ENCODE measurements at places on chromosomes 2 and 18.
A peak's percentile ranks its signal among the peaks of the same experiment; 100 is the strongest.

DNA sequence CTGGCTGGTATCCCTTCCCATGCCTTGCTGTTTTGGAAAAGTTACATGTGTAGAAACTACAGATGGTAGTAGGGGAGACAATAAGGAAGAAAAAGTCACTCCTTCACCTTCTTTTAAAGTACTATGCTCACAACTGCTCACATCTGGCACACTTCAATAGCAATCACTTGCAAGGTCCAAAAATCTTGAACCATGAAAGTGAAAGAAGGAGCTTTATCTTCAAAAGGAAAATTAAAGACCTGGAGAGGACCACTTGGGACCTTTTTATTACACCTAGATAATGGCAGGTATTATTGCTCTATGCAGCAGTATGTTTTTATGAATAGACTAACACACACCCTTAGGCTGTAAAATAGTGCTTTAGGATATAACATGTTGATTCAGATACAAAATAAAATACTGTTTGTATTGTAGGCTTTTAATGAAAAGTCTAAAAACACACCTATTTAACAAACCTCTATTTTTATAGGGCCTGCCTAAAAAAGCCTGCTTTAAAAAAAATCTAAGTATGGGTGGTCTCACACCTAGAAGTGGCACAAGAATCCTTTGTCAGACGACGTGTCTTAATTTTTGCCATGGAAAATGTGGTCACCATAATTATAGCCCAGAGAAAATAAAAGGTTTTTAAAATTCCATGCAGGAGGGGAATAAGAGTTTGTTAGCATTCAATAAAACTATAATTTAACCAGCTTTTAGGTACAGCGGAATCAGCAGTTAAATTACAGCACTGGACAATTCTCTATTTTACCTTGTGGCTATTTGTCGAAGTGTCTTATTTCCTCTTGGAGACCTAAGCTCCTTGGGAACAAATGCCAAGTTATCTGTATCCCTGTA is 124.0 kb downstream of the BCL2 start:
- no peak for DNase-seq

DNA sequence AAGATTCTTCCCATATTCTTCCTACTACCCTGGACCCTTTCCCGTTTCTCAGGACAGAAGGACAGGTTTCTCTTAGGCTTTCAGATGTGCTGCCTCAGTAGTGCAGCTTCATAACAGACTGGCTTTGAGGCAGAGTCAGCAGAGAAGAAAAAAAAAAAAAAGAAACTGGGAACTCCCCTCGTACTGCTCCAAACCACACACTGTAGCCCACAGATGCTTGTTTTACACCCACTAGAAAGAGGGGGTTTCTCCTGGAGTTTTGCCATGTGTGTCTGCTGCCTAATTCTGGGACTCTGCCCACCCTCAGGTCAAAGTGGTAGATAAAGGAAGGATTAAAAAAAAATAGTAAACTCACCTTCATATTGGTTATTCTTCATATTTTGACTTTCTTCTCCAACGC is 95.9 kb downstream of the NCOA1 start:
- no peak for DNase-seq

DNA sequence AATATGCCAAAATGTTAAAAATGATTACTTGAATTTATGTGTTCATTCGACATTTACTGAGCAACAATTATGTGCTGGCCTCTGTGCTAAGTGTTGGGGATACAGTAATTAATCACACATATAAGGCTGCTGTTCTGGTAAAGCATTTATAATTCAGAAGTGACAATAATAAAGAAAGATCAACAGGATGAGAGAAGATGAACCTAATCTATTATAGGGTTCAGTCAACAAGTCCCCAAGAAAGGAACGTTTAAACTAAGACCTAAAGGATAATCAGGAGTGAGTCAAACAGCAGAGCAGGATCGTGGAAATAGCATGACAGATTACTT is 60.1 kb upstream of the COX7A2L start:
- DNase-seq: no peak

- no peak for DNase-seq
These were observed 337.3 kb downstream of the PLCL1 start for GRCh38 chr2:198141726-198142125.

GRCh38 chr18:60984510-60984909 is 348.7 kb upstream of the CDH20 start:
- DNase-seq: no peak

DNA sequence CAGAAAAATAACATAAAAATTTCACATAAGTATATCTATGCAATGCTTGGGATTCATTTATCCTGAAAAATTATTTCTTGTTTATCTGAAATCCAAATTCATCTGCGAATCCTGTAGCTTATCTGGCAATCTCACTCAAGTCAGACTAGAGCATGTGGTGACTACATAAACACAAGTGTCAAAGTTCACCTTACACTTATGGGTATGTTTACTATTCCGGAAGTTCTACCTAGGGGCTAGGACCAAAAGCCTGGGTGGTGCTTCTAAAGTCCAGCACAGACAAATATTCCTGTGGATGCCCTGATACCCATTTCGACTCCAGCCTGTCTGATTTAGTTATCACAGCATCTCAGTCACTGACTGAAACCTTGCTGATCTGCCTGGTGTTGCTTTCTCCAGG is 364.0 kb downstream of the METTL4 start:
- no peak for DNase-seq

DNA sequence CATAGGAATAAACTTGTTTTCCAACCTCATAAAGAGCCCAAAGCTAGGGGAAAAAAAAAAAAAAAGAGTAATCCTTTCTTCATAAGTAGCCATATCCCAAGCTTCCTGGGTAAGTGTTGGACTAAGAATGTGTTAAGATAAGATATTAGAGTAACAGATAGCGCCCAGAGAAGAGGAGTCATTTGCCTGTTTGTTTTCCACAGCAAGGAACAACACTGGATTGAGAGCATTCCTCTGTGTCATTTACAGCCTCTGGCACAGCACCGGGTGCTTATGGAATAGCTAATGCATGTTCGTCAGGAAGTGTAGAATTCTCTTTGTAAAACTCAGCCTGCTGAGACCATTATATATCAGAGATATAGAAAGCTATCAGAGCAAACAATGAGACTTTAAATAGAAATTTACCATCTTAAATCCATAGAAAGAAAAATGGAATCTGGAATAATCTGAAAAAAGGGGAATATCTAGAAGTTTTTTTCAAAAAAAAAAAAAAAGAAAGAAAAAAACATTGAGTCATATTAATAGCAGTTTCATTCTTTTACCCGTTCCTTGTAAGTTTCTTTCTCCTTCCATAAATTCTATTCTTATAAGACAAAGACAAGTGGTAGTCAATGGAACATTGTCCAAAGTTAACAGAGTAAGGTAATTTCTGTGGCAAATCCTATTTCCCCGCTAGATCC is 37.6 kb downstream of the LRP2 start:
- no peak for DNase-seq

DNA sequence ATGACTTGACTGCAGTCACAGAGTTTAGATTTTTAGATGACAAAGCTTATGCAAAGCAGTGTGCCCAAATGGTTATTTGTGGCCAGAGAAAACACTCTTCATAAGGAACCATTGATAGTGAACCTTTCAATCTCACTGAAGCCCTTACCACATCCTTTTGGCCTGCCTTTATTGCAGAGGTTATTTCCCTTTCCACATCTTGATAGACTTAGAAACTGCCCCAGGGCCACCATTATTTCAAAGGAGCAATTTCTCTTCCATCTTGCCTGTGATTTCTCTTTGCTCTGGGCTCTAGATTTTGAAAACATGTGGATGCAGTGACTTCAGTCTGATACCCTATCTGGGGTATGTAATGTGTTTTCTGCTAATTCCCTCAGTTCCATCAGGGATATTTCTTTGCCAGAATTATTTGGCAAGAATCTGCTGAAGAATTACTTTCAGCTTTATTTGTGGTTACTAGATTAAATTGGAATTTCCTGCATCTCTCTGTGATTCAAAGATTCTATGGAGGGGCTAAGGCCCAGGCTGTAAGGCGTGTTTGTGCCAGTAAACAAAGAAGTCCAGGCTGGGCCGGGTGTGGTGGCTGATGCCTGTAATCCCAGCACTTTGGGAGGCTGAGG is 51.0 kb downstream of the MOGAT1 start:
- peak; percentile 65 for DNase-seq

GRCh38 chr2:200662727-200663126 is 76.9 kb downstream of the AOX1 start:
- DNase-seq: peak; percentile 70

- DNase-seq: no peak
These were observed at the start of gene DOK6 for GRCh38 chr18:69400253-69400975. Gene DOK6, plus strand, starts transcription at chr18:69400888.

- DNase-seq: no peak
These were observed 529.8 kb upstream of the CNTNAP5 start for GRCh38 chr2:123495241-123495640.

GRCh38 chr2:197869501-197870111 is 65.2 kb downstream of the PLCL1 start:
- no peak for DNase-seq

DNA sequence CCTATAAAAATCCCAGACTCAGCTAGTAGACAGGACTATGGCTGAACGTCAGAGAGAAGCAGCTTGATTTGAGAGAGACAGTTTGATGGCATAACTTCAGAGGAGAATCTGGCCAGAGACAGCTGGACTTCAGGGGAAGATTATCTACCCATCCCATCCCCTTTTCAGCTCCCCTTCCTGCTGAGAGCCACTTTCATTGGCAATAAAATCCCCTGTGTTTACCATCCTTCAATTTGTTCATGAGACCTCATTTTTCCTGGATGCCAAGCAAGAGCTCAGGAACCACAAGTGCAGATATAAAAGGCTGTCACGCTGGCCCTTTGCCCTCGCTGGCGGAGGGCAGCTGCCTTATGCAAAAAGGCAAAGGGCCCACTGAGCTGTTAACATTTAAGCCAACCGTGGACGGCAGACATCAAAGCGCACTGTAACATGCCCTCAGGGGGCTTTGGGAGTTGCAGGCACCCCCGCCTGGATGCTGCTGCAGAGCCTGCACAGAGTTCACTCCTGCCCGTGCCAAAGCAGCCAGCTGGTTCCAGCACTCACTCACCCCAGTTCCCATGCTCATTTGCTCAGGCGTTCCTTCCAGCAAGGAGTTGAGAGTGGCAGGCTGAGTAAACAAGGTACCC is 164.3 kb upstream of the PGAP1 start:
- no peak for DNase-seq

GRCh38 chr2:175441181-175441761 is 259.8 kb upstream of the ATP5MC3 start:
- DNase-seq: no peak

- DNase-seq: no peak
These were observed 1329.8 kb downstream of the DSC3 start for GRCh38 chr18:29712785-29713184.

DNA sequence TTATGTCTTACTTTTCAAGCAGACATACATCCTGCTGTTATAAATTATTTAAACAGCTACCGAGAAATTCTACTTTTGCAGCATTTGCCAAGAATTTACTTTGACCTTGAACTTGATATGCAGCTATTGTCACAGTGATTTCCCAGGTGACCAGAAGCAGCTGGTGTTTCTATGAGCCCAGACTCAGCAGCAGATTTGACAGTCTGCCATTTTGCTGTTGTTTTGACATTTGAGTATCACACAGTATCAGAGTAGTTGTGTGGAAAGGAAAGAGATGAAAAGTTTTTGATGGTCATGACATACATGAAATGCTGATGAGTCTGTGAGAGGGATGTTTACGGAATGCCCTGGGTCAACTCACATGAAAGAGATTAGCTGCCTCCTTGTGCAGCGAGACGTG is 6.6 kb upstream of the CCDC195 start:
- no peak for DNase-seq

- peak; percentile 59 for DNase-seq
These were observed at the start of gene ATOH8 for GRCh38 chr2:85753525-85754312. Gene ATOH8, plus strand, starts transcription at chr2:85753991. Its CDS starts 199 bp downstream, at chr2:85754190.

GRCh38 chr2:232085164-232085563 is 123.7 kb downstream of the DIS3L2 start:
- DNase-seq: no peak

DNA sequence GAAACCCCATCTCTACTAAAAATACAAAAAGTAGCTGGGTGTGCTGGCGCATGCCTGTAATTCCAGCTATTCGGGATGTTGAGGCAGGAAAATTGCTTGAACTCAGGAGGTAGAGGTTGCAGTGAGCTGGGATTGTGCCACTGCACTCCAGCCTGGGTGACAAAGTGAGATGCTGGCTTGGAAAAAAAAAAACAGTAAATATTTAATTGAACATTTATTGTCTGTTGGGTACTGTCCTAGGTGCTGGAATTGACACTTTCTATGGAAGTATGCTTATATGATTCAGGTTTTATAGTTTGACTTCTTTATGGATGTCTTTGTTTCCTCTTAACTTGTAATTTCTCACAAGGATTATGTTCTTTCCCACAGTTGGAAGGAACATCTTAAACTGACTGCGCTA is 633.1 kb upstream of the SETBP1 start:
- DNase-seq: no peak

- no peak for DNase-seq
These were observed 56.1 kb downstream of the BABAM2 start for GRCh38 chr2:27946530-27947060.

GRCh38 chr2:4673025-4673489 is 969.7 kb downstream of the DCDC2C start:
- no peak for DNase-seq

GRCh38 chr2:142926445-142926844 is 49.0 kb downstream of the KYNU start:
- no peak for DNase-seq

DNA sequence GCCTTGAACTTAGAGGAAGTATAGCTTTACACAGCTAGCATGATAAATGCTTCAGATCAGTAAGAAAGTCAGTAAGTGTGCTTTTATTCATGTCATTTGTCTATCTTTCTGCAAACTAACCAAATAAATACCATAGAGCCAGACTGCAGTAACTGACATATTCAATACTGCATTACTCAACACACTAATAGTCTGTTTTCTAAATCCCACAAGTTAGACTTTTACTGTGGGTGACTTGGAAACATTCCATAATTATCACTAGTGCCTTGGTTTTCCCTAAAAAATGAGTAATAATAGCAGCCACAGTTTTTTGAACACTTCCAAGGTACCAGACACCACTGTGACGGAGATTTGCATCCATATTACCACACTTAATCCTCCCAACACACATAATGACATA is 33.0 kb downstream of the ACVR1 start:
- no peak for DNase-seq

DNA sequence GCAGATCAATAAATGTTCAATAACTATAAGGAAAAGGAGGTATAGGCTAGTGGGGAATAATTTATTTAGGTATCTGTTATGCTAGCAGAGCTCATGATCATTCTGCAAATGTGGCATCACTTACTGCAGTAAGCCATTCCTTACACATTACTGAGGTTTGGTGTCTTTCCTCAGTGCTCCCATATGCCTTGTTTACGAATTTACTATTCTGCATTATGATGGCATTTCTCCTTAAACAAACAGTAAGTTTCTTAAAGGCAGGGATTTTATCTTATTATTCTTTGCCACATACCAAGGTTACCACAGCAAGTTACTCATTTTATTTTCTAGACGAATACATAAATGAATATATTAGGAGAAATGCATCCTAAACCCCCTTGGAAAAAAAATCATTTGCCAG is 88.4 kb downstream of the DSEL start:
- DNase-seq: peak; percentile 61

GRCh38 chr2:111053825-111054515 is 66.7 kb upstream of the BCL2L11 start:
- DNase-seq: no peak
